ENCODE measurements at places on chromosomes 16 and 17.

GRCh38 chr16:66650707-66651473 lies 45.7 kb downstream of the CMTM4 start:
- peak; percentile 89 for DNase-seq

GRCh38 chr17:20133517-20133916 lies 124.4 kb downstream of the SPECC1 start:
- no peak for DNase-seq

GRCh38 chr17:48202959-48203358 lies 95.4 kb downstream of the SNX11 start:
- no peak for DNase-seq

DNA sequence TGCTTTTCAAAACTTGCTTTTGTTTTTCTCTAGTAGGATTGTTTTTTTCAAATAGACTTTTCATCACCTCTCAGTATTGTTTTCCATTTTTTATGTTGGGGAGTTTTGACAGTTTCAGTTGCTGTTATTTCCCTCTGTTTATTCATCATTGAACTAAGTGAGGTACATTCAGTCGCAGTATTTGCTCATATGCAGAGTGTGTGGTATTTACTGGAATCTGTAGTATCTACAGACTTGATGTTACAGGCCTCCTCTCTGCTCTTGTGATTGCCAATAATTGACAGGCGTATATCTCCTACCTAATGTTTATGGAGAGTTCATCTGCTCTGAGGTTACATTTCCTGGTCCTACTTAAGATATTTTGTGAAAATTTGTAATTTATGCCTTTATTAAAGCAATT lies 49.6 kb downstream of the COX10 start:
- no peak for DNase-seq

DNA sequence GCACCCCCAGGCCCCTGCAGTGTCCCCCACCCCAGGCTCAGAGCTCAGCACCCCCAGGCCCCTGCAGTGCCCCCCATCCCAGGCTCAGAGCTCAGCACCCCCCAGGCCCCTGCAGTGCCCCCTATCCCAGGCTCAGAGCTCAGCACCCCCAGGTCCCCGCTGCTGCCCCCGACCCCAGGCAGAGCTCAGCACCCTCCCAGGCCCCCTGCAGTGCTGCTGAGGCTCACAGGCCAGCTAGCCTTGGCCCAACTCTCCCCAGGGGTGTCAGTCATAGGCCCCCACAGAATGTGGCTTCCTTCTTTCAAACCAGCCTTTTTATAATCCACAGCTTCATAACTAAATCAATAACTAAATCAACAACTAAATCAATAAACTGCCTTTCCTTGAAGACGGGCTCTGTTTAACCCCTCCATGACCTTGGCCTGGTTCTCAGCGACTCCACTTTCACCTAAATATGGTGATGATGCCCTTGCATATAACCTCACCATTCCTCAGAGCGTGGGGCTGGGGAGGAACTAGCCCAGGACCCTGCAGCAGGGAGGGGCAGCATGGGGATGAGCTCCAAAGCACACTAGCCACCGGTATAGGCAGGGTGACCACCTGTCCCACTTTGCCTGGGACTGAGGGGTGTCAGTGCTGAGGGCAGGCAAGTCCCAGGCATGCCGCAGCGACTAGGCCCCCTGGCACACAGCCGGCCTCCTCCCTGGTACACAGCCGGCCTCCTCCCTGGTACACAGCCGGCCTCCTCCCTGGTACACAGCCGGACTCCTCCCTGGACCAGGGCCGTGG lies 5.0 kb downstream of the NOTUM start:
- DNase-seq: no peak

DNA sequence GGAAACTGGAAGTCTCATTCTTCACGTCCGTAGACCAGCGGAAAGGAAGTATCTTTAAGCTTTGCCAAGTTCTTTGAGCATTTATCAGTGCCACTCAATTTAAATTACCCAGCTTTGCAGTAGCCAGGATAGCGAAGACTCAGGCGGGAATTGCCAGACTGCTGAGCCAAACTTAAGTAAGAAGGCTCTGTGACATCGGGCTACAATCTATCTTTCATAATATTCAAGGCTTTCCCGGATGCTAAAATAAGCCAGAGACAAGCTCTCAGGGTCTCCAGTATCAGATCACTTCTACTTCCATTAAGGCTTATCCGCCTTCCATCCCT lies 436 bp upstream of the BRIP1 start:
- no peak for DNase-seq

GRCh38 chr16:11257131-11257938 lies 1.3 kb upstream of the SOCS1 start:
- peak; percentile 61 for DNase-seq

- DNase-seq: no peak
Observed at GRCh38 chr17:76734080-76734840, 2.9 kb downstream of the SRSF2 start.

DNA sequence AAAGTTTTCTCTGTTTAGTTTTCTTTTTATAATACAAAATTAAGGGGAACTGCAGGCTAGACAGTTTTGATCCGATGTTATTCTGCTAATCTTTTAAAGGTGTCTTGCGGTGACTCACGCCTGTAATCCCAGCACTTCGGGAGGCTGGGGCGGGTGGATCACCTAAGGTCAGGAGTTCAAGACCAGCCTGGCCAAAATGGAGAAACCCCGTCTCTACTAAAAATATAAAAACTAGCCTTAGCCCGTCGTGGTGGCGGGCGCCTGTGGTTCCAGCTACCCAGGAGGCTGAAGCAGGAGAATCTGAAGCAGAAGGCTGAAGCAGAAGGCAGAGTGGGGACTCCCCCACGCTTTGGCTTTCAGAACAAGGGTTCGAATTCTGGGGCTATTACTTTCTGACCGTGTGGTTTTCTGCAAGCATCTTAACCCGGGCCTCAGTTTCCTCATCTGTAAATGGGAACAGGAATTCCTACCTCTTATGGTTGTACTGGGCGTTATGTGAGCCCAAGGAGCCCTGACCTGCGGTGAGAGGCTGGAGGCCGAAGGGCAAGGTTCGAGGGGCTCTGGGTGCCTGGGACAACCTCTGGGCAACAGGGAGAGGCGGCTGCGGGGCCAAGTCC lies 1.2 kb upstream of the KATNB1 start:
- DNase-seq: no peak

- no peak for DNase-seq
Observed at GRCh38 chr17:15444805-15445204, 22.6 kb downstream of the CDRT4 start.

DNA sequence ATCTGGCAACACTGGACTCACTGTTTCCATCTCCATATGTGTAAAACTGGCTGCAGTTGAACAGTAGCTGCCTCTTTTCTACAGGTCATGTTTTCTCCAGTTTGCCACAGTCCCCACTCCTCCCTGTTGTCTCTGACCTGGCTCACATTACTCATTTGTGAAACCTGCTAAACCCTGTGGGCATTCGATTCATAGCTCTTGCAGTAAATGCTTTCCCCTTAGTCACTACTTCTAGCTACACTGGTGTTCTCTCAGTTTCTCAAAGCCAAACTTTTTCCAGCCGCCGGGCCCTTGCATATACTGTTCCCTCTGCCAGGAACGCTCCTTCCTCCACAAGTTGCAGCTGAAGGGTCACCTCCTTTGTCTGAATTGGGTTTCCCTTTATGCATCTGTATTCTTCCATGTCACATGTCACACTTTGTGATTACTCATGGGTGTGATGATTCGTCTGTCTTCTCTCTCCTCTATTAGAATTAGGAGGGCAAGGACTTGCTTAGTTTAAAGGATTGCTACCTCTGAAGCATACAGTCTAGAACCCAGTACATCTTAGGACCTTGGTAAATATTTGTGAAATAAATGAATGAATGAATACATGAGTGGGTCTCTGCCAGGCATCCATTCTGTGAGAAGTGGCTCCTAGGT lies 15.0 kb upstream of the MT4 start:
- no peak for DNase-seq

GRCh38 chr17:68674029-68674925 lies 73.1 kb upstream of the FAM20A start:
- no peak for DNase-seq

- DNase-seq: no peak
Observed at GRCh38 chr16:85169333-85170065, 57.2 kb upstream of the CIBAR2 start.

- no peak for DNase-seq
Observed at GRCh38 chr17:12727881-12728280, 61.4 kb upstream of the ARHGAP44 start.

DNA sequence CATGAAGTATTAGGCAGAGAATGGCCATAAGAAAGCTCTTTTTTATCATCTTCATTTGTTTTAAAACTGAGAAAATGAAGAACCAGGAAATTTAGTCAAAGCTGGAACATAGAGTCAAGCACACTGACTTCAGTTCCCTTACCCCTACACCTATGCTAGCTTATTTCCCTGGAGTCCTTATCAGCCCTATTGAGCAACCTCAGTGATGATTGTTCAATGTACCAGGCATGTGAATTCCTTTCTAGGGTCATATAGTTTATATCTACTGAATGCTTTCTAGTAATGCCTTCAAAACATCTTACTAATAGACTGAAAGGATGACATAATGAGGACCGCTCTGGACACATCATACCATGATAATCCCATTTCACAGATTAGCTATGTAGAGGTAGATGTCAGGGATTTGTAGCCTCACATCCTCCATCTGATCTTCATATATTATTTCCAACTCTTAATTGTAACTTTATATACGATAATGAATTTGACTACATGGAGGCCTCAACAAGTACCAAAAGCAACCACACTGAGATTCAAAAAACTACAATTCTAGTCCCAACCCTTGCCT lies 460.4 kb upstream of the DYNLRB2 start:
- no peak for DNase-seq

DNA sequence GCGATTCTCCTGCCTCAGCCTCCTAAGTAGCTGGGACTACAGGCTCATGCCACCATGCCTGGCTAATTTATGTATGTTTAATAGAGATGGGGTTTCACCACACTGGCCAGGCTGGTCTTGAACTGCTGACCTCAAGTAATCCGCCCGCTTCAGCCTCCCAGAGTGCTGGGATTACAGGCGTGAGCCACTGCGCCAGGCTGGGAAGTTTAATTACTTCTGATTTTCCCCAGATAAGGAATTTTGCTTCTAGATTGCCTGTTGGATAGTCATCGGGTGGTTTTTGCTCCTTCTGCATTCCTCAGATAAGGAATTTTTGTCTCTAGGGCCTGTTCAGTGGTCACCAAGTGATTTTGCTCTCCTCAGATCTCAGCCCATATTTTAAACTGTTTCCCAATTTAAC lies 112.5 kb downstream of the MAP2K4 start:
- no peak for DNase-seq

- no peak for DNase-seq
Observed at GRCh38 chr16:88963583-88963982, 13.4 kb downstream of the CBFA2T3 start.

DNA sequence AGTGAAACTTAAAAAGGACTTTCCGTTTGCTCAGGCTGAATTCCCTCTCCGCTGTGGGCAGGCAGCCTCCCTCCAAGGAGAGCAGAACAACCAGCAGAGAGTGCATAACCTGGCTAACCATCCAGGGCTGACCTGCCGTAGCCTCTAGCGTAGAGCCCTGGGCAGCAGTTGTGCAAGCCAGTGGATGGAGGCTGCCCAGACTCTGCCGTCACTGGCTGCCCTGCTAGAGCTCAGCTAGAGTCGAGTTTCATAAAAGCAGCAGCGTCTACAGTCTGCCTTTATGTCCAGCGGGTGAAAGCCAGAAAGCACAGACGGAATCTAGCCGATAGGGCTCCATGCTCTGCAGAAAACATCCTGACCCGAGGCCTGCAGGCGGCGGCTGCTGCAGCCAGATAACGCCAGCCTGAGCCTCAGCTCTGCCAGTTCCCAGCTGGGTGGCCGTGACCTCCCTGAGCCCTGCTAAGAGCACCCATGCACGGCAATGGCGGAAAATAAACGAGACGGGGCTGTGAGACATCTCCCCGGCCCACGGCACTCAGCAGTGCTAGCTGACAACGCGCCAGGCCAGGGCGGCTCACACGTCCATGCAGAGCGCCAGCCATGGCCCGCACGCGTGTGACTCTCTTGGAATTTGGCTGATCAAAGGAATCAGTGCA lies 231.3 kb downstream of the ENGASE start:
- DNase-seq: no peak

- no peak for DNase-seq
Observed at GRCh38 chr17:41653892-41654677, 29.7 kb upstream of the KRT17 start.

DNA sequence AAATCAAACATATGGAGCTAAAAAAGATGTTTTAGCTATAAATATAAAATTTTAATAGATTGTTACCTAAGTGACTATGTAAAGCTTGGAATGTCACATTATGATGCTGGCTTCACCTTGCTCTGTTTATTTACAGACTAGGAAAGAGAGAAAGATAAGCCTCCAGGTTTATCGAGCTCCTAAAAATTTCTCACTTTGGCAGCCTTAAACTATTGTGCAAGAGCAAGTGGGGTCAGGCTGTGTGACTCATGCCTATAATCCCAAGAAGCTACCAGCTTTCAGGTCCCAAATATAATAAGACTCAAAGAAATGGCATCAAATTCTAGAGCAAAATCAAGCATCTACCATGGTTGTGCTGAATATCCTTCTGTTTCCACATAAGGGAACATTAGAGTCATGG lies 34.3 kb upstream of the PRSS54 start:
- no peak for DNase-seq

DNA sequence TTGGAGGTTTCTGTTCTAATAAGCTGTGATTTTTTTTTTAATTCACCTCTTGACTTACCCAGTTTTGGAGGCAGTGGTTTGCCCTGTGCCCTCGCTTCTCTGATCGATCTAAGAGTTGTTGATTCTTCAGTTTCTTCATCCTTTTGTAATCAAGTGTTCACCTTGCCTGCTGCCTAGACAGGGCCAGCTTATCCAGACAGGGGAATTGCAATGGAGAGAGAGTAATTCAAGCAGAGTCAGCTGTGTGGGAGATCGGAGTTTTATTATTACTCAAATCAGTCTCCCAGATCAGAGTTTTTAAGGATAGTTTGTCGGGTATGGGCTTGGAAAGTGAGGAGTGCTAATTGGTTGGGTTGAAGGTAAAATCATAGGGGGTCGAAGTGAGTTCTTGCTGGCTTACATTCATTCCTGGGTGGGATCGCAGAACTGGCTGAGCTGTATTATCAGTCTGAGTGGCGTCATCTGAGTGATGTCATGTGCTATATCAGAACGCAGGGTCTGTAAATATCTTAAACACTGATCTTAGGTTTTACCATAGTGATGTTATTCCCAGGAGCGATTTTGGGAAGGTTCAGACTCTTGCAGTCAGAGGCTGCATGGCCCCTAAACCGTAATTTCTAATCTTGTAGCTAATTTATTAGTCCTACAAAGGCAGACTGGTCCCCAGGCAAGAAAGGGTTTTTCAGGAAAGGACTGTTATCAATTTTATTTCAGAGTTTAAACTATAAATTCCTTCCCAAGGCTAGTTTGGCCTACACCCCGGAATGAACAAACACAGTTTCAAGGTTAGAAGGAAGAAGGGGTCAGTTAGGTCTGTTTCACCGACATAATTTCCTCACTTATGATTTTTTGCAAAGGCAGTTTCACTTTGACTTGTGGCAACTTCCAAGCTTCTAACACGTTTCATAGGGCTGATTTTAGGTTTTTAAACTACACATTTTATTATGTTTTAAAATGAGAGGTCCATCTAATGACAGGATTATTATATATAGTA lies 21.5 kb upstream of the KCNJ16 start:
- DNase-seq: no peak

All from neural crest cell (in vitro differentiated cells).